Left ventricle myocardium superior (tissue), 1 donor: ENCODE measurements at places on chromosomes 13 and 19. TPM values are rescaled to one million over a fixed set of nuclear protein-coding genes. Genes with fewer than 3 reads are reported as not detected.

Gene C1QTNF9B
- 4.1 TPM for total RNA-seq

DNA sequence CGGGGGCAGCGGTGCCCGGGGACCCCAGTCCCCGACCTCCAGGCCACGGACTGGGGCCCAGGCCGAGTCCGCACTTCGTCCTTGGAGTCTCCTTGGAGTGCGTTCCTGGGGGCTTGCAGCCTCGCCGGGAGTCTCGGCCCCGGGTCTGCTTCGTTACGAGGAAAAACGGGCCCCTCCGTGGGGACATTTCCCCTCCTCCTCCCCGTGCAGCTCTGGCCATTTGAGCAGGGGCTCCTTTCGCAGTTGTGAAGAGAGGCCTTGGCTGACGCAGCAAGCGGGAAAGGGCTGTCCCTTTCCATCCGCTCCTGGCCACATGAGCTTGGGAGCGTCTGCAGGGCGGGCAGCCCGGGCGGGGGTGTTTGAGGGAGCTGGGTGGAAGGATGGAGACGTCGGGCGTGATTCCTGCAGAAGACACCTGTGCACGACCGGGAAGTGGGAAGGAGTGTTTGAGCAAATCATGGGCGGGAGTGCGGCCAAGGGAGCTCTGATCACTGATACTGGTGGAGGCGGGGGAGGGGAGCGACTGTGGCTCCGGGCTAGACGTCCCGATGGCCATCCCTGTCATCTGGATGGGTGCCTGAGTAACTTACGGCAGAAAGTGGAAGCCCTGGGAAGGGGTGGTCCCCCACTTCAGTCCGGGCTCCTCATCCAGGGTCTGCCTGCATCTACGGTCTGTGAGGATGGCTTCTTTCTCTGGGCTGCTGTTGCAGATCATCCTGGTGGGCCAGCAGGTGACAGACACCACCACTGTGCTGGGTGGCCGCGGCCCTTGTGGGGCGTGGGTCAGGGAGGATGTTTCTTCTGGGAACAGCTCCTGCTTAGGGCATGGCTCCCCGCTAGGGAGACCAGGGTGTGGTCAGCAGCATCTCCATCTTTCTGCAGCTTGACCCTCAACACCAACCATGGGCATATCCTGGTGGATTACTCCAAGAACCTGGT lies 736 bp downstream of the GPI start:
- peak; percentile 64 for DNase-seq

DNA sequence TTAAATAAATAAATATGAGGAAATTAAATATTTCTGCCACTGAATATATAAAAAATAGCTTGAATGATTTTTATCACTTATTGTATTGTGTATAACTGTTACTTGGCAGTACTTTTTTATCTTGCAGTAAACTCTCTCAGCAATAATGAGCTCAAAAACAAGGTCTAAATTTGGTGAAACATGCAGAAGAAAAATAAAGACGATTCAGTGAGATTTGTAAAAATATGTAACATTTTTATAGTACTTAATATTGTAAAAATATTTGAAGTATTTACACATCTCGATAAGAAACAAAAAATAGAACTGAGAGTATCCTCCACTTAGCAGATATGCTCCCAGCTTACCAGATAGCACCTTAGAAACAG lies 120.6 kb upstream of the MLNR start:
- DNase-seq, result no peak

- no peak for DNase-seq
These were observed 5.8 kb downstream of the GYS1 start for GRCh38 chr19:48987323-48987722.

GRCh38 chr13:20974981-20975585 lies 72.5 kb upstream of the XPO4 start:
- no peak for DNase-seq

- peak; percentile 16 for DNase-seq
These were observed 76.9 kb downstream of the GADD45B start for GRCh38 chr19:2552859-2553258.

DNA sequence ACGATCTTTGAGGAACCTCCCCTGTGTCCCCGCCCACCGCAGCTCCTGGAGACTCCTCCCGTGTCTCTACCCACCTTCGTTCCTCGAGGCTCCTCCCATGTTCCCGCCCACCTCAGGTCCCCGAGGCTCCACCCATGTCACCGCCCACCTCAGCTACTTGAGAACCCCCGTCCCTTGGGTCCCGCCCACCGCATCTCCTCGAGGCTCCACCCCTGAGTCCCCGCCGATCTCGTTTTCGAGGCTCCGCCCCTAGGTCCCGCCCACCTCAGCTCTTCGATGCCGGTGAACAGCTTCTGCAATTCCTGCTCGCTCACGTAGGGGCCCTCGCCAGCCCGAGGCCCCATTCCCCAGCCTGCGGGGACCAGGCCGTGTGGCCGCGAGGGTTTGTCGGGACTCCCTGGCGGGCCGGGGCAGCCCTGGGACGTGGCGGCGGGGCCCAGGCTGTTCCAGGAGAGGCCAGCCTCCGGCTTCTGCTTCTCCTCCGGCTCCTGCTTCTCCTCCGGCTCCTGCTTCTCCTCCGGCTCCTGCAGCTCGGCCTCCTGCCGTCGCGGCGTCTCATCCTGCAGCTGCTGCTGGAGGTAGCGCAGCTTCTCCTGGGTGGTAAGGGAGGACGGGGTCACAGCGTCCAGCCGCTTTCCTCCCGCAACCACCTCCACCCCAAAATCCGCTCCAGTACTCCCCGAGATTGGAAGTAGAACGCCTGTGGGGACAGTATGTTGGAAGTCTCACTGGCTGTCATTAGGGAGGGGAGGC lies 16.7 kb downstream of the TSKS start:
- peak; percentile 65 for DNase-seq

DNA sequence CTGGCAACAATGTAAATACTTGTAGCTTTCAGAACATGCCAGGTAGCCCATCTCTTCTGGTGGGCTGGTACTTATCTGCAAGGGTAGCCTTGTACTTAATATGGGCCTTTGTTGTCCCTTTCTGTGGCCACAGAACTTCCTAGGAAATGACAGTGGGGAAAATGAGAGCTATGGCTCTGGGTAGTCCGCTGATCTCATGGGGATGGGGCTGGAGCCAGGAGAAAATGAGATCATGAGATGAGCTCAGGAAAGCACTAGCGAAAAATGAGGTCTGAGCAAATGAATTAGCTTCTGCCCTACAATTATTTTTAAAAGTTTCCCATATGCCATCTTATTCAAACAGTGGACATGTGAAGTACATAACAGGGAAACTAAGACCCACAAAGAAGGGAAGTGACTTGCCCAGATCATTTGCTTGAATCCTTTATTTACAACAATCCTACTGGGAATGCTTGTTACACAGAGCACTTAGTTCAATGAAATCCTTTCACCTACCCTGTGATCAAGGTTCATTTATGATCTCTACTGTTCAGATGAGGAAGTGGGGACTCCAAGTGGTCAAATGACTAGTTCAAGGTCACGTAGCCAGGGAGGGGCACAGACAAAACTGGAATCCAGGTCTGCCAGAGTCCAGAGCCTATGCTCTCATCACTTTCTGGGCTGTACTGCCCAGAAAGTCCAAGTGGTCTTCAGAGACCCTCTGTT lies 87.1 kb downstream of the PTPRS start:
- no peak for DNase-seq

DNA sequence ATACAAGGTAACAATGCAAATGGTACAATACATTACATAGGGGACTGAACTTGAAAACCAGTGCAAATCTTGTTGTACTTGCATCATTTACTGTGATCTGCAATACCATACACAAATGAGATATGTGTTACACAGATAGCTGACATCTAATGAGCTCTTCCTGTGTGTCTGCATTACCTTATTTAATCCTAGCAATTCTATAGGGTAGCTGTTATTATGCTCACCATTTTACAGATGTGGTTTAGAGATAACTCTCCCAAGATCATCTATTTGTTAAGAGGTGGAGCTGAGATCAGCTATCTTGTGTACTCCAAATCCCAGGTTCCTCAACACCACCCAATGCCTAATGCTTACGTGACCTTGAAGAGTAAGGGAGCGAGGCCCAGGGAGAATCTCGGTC lies 21.4 kb upstream of the SERP2 start:
- DNase-seq, result no peak

Gene OR4F17
- not detected for total RNA-seq

Gene RNF225
- total RNA-seq, result not detected

Gene SLC6A16
- 1.1 TPM for total RNA-seq

- no peak for DNase-seq
These were observed 181.7 kb upstream of the RFC3 start for GRCh38 chr13:33636243-33636642.

GRCh38 chr13:60230593-60230992 lies 66.9 kb upstream of the DIAPH3 start:
- no peak for DNase-seq

Gene BRME1
- total RNA-seq, result 0.72 TPM

Gene KLK2
- not detected for total RNA-seq

Gene CCDC8
- total RNA-seq, result 33.5 TPM

DNA sequence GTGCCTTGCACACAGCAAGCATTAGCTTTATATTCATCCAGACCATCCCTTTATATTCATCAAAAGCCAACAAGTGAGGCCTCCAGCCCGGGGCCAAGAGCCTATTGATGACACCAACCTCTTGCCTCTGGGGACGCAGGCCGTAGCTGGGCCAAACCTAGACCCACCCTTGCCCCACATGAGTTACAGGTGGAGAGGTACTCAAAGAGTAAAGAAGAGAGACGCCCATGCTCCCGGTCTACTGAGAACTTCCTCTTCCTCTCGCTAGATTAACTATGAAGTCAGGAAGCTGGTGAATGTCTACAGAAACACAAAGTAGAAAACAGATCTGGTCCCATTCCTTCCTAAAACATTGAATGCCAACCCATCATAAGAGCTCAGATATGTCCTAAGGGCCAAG lies 3.8 kb upstream of the MLNR start:
- no peak for DNase-seq

DNA sequence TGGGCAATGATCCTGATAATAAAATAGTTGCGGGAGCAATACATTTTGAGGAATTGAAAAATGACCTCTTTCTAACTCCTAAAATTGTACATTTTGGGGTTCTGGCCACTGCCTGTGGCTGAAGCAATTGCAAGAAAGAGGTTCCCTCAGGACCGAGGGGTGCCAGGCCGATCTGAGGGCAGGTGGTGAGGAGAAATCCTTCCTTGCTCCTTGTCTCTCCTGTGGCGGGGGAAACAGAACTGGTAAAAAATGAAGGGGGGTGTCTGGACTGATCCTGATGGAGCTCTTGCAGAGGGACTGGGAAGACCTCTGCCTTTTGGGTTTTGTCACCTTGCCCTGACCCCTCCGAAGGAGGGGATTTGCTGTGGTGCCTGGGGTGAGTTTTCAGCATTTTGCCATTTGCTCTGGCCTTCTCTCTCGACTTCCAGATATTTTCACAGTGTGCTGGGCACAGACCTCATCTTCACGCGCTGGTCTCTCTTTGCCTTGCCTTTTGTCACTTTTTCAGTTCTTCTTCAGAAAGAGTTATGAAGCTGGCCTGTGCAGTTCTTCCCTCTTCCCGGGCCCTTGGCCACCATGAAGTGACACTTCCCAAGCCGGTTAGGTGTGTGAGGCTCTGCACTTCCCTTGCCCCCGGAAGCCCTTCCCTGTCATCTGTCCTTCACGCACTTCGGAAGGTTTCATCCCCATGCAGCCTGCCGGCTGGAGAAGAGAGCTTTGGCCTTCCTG lies 22.2 kb downstream of the NFIX start:
- peak; percentile 22 for DNase-seq

- peak; percentile 25 for DNase-seq
These were observed 33.9 kb downstream of the ATP11A start for GRCh38 chr13:112723771-112724170.

DNA sequence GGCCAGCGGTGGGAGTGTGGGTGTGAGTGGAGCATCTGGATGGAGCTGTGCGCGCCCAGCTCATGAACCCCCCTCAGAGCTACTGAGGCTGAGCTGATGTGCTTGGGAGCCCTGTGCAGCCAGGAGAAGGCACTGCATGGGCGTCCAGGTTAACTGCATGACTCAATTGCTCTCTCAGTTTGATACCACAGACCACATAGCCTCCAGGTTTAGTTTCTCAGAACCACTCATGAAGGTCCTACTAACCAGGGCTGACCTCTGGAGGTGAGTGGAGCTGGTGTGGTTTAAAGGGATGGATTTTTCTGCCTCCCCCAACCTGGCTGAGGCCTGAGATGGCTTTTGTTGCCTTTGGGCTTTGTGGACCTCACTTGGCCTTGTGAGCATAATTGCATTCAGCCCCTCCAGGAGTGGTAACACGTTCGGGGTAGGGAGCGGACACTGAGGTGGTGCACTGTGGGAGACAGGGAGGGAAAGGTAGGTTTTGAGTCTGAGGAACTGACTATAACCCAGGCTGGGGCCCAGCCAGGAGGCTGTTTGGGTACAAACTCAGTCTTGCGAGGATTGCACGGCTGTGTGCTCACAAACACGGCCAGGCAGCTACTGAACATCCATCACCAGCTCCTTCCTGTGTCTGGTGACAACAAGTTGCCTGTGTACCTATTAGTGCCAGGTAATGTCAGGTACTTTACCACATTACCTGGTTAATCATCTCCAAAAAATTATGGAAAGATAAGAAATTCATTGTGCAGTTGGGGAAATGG lies 97.5 kb downstream of the RGCC start:
- DNase-seq, result no peak
